GM10248 (cell line): ENCODE measurements at places on chromosomes 12 and 14.

- no peak for DNase-seq
Observed at GRCh38 chr12:57223191-57224165, 6.0 kb upstream of the SHMT2 start.

GRCh38 chr12:50745861-50746260 lies 18.0 kb upstream of the ATF1 start:
- no peak for DNase-seq

DNA sequence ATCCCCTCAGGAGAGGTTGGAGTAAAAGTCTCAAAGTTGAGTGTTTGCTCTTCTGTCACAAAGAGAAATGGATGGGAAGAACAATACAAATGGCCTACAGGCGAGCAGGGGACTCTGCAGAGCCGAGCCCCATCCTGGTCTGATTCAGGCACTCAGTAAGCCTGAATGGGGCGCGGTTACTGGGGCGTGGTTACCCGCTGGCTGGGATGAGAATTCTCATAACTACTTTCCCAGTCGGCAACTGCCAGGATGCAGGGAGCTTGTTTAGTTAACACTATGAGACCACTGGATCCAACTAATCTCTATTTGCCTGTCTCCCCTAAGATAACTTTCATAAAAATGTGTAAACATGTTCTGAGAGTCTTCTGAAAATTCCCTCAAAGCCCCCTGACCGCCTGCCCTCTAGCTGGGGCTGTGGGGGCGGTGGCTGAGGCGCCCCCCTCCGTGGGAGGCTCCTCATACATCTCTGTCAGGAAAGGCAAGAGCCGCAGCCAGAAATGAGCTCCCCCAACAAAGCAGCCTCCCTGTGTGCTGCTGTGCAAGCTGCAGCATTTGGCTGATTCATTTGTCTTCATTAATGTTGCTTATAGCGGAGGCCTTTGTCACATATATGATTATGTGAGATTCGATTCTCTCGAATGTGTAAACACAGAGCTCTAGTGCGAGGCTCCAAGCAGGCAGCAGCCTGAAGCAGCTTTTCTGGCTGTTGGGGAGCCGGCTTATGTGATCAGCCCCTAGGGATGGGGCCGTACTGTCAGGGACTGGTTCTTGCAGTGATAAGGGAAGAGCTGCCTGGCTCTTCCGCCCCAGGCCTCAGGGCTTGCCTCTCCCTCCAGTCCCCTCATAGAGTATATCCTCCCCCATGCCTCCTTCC lies 126.1 kb upstream of the ARHGAP5 start:
- DNase-seq = no peak

- DNase-seq = no peak
Observed at GRCh38 chr12:100706033-100706432, 88.5 kb upstream of the ANO4 start.

GRCh38 chr12:91940826-91941570 lies 204.6 kb downstream of the BTG1 start:
- no peak for DNase-seq

DNA sequence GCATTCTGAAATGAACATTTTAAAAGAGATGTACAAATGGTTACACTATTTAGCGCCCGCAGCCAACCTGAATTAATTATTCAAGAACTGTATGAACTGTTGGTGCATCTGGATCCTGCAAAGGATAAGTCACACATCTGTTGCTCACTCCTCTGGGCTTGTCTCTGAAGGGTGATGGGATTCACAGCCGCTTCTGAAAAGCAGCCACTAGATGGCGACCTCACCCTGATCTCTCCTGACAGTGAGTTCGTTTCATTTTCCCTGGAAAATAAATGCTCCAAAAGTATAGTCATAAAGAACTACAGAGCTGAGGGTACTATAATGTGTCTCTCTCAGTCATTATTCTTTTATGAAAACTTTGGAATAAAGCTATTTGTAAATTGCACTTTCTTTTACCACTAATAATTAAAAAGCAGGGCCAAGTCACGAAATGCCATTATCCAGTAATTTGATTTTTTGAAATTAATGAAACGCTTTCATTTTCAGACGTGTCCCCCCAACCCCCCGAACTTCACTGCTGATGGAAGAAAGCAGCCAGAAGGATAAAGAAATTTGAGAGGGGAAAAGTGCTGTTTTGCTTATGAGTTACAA lies 789.6 kb downstream of the NRXN3 start:
- peak; percentile 53 for DNase-seq

- DNase-seq = no peak
Observed at GRCh38 chr14:52399921-52400595, 85.9 kb downstream of the PTGER2 start.

DNA sequence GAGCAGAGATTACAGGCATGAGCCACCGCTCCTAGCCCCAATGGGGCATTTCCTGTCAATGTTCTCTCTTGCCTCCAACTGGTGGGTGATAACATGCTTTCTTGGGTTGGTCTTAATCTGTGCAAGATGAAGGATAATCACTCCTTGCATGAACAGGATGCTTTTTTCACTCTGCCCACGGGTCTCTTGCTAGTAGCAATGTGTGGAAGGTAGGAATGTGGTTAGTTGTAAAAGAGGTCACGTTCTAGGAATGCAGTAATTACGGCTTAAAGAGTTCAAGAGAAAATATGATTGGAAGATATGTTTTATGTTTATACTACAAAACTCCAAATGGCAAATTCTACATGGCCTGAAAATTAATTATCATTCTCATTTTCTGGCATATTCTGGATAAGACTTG lies 10.5 kb downstream of the RNASE10 start:
- DNase-seq = no peak

- no peak for DNase-seq
Observed at GRCh38 chr12:52519826-52520662, at the start of gene KRT5. Gene KRT5 (minus strand): TSS chr12:52520394. CDS start chr12:52520296, 98 bp downstream.

DNA sequence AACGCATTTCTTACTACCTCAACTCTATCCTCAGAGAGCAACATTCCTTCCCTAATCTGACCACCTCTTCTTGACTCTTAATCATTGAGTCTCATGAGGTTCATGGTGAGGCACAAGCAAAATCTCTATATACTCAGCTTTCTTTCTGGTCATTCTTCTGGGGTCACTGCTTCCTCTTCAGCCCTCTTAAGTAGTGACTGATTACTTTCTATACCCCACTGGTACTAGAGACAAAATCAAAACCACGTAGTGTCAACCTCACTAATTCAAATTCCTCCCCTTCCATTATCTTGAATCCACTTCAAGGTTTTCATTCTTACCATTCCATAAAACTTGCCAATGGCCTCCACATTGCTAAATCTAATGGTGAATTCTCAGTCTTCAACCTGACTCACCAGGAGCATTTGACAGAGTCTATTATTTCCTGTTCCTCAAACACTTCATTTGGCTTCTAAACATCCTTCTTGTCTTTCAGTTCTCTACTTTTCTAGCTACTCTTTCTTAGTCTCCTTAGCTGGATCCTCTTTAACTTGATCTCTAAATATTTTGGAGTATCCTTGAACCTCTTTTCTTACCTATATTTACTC lies 6.8 kb downstream of the WDHD1 start:
- DNase-seq = no peak

DNA sequence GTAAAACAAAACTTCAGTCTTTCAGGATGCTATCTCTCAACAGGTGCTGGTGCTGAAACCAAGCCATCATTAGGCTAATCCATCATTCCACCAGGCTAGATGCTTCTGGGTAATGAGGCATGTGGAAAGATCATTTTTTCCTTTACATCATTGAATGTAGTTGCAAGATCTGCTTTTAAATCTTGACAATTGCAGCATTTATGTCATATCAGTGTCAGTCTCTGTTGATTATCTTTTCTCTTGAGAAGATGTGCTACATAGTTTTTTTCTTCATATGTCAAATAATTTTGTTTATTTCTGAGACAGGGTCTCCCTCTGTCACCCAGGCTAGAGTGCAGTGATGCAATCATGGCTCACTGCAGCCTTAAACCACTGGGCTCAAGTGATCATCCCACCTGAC lies 16.2 kb upstream of the EXD2 start:
- DNase-seq = no peak

DNA sequence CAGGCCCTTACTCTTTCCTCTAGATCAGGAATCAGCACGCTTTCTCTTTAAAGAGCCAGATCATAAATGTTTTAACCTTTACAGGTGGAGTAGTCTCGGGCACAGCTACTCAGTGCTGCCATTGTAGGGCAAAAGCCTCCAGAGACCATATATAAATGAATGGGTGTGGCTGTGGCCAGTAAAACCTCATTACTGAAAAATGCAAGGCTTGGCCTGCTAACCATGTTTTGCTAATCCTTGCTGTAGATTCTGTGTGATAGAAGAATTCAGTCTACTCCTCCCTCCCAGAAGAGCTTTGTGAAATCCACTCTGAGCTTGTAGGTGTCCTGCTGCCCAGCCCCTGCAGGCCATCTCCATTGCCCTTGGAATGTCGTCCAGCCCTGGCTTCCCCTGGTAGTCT lies 58.1 kb downstream of the HSP90AA1 start:
- DNase-seq = no peak

DNA sequence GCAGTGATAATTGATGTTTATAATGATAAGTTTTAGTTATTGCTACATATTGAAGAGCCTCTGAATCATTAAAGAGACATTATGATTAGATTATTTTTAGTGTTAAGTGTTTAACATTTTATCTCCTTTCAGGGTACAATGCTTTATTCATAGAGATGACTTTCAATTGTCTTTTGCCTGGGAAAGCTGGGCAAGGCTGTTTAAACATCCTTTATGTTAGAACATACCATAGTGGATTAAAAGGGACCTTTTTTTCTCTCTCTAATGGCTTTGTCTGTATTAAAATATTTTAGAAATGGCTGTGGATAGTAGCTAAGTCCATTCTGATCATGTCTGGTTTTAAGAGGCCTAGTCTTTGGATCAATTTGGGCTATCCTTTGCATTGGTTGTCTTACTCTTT lies 427.5 kb upstream of the MIS18BP1 start:
- no peak for DNase-seq

DNA sequence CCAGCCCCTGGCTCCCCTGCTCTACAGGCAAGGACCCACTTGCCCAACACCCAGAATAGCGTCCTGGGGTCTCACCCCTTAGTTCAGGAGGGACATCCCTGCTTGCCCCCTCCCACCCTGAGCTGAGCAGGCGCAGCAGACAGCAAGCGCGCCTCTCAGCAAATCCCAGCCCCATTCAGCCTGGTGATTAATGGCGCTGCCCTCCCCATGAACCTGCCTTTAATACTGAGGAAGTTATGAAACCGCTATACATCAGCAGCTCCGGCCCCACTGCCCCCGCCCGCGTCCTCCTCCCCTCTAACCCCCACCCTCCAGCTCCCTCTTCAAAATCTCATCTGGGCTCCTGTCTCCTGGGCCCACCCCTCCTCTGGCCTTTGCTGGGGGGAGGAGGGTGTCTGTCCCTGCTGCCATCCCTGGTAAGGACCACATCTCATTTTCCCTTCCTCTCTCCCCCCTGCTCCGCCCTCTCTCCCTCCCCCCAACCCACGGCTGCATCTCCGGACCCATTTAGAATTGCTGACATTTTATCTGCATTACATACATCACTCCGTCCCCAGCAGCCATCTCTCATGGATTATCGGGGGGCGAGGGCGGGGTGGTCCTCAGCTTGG lies 7.1 kb upstream of the SMUG1 start:
- DNase-seq = no peak

- DNase-seq = no peak
Observed at GRCh38 chr14:35301735-35302528, 9.8 kb downstream of the PSMA6 start.
